Stimulated activated CD4-positive, alpha-beta T cell treated with anti-CD3 and anti-CD28 coated beads, Interleukin-4, amount 100 ng/mL, for 4 hours (primary cell): ENCODE measurements at places on chromosomes 1 and 21.
A peak's percentile ranks its signal among the peaks of the same experiment; 100 is the strongest.

DNA sequence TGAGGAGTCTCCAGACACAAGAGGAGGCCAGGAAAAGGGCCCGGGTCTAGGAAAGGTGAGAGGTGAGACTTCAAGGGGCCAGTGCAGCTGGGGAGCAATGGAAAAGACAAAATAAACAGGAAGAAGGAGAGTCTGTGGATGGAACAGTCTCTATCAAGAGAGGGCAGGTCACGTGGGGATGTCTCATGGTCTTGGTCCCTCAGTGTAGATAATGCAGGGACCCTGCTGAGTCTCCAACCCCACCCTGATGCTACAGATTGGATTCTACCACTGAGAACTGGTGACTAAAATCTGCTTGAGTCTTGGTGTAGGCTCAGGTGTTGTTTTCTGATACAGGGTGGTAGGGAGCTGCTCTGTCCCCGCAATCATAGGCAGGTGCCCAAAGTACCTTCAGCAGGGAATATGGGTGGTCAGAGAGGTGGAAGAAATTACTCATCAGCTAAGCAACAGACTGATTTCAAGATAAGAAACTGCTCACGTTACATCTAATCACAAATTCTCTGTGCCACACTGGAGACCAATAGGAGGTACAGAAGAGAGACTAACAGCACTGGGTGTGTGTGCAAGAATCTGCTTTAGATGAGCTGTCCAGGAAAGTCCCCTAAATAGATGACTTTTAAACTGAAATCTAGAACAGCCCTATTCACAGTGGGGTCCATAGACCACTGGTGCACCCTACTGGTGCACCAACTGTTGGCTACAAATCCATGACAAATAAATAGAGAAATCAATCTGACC is 101.5 kb upstream of the TLR5 start:
- no peak for DNase-seq

DNA sequence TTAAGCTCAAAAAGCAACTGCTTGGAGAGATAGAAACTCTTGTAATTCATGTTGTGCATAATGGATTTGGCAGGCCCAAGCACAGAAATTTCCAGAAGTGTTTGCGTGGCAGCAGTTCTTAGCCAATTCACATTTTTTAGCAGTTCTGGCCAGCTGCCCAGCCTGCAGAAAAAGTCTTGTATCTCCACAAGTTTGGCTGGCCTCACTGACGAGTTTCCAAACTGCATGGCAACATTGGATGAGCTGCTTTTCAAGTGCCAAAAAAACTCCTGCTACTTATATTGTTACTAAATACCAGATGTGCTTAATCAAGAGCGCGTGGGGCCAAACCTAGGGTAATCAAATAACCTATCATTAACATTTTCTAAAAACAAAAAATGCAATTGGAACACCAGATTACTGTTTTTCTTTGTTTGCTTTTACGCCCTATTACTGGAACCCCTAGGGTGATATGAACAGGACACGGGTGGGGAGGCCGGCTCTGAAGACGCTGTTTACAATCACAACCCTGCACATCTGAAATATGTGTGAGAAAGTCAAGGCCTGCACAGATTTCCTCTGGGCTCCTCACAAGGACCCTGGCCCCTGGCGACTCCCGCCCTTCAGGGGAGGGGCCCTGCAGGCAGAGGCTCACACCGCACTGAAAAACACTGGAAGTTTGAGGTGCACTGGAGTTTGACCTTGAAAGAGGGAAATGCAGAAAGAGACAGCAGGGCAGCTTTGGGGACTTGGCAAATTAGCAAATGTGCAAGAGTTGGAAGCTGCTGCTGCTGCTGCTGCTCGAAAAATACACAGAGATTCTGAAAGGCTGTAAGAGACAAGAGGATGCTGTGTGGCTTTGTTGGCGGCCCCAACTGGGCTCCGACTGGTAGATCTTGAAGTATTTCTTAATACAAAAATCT is 55.2 kb upstream of the TARBP1 start:
- DNase-seq: no peak

GRCh38 chr1:174797398-174797797 is 202.3 kb upstream of the CACYBP start:
- DNase-seq: no peak

GRCh38 chr1:111556325-111557037 is 53.0 kb upstream of the ADORA3 start:
- no peak for DNase-seq

- no peak for DNase-seq
Measured at GRCh38 chr1:200310824-200311223, 99.0 kb downstream of the ZNF281 start.

DNA sequence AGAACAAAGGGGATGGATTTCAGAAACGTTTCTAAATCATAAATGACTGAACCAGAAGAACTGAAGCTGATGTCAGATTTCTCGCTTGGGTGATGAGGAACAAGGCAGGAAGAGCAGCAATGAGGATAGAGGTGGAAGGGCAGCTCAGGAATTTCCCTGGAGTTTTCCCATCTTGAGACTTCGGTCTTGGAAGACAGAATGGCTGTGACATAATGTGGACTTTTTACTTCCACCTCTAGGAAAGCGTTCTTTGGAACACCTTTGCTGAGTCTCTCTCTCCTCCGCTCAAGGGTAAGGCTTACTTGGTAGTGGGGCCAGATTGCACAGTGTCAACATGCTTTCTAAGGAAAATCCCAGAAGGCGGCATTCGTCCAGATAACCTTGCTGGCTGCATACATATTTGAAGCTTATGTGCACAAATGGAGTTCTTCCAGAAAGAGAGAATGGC is 36.6 kb downstream of the DEGS1 start:
- no peak for DNase-seq

- DNase-seq: no peak
Measured at GRCh38 chr1:56461158-56462127, 117.9 kb downstream of the PLPP3 start.

GRCh38 chr1:113390871-113391648 is 745 bp downstream of the MAGI3 start:
- peak; percentile 40 for DNase-seq

DNA sequence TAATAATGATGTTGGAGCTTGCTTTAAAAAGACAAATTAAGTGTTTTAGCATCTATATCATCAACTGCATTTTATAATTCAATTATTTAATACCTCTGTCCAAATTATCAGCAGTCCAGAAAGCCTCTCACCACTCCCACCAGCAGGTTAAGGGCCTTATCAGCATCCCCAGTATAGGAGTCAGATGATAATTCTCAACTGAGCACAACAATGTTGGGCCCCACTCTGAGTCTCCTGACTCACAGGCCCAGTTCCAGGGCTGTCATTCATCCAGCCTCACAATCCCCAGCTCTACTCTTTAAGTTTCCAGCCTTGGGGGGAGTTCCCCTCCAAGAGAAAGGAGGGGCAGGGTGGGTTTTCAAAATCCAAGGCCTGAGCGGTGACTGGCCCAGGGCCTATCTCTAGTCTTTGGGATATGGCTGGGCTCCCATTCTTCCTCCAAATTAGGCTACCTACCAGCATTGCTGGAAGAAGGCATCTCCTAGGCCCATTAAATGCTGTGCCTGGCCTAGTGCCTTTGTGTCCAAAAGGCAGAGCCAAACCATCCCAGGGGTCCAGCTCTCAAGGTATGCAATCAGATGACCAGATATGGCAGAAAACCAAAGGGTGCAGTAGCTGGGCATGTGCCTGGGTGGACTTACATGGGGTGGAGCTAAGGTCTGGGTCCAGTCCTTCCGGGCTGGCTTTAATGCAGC is 134.1 kb downstream of the GLUL start:
- DNase-seq: no peak

DNA sequence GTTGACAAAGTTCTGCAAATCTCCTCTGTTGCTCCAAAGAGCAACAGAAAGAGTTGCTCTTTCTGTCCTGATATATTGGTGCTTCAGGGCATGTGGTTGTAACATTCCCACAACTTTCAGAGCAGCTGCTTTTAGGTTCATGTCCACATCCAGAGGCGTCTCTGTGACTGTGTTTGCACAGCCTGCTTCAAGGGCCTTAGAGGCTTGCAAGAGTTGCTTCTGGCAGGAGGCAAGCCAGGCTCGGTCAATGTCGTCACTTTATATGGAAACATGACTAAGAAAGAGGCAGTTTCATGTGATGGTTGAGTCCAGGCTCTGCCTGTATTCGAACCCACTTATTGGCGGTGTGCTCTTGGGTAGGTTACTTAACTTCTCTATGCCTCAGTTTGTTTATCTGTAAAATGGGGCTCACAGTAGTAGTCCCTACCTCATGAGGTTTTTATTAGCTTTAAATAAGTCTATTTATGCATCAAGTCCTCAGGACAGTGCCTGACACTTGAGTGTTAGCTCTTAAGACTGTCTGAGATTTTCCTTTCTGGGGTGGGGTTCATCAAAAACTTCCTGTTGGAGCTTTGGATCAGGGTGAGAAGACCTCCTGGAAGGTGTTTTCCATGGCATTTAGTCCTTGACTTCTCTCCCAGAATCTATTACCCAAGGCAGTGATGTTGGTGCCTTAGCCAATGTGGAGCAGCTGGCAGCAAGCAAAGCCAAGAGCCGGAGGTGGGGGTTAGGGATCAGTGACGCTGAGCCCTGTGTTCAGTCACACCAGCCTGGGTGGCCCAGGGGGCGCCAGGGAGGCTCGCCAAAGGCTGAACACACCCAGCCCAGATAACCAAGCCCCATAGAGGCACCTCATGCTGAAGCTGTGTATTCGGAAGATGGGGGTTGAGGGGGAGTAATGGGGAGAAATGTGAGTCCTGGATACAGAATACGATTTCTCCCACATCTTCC is 18.9 kb downstream of the LHX4 start:
- no peak for DNase-seq

DNA sequence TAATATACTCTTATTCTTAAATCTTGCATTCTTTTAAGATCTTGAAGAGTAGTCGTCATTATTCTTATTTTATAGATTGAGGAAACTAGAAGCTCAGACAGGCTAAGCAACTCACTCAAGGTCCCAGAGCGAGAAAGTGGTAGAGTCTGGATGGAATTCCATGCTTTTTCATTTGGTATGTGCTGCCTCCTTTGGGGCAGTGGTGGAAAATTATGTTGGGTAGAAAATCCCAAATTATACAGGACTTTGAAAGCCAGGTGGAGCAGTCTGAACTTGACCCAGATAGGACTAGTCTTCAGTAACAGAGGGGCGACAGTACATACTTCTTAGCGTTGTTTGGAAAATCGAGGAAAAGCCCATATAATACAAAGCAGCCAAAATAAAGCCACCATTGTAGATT is 205.6 kb downstream of the ATG4C start:
- DNase-seq: no peak

- no peak for DNase-seq
Measured at GRCh38 chr1:55310505-55310971, 95.4 kb upstream of the USP24 start.

DNA sequence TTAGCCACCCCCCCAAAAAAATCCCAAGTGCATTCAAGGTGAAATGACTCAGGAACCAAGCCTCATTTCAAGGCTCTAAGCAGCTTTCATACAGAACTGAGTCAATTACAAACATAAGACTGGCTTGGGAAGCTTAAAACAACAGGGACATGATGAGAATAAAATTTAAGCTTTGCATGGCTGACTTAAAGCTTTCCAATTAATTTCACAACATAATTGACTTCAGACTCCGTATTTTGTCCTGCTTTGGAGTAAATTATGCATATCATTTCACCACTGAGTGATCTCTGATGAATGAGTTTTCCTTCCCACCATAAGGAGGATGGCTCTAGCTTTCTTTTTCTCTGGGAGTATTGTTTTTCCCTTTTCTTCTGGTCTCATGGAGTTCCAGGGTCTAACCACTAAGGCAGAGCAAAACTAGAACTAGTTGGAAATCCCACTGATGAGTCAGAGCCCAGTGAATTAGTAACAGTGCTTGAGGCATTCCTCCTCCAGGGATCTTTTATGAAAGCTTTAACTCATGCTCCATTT is 72.8 kb downstream of the XCL2 start:
- no peak for DNase-seq

DNA sequence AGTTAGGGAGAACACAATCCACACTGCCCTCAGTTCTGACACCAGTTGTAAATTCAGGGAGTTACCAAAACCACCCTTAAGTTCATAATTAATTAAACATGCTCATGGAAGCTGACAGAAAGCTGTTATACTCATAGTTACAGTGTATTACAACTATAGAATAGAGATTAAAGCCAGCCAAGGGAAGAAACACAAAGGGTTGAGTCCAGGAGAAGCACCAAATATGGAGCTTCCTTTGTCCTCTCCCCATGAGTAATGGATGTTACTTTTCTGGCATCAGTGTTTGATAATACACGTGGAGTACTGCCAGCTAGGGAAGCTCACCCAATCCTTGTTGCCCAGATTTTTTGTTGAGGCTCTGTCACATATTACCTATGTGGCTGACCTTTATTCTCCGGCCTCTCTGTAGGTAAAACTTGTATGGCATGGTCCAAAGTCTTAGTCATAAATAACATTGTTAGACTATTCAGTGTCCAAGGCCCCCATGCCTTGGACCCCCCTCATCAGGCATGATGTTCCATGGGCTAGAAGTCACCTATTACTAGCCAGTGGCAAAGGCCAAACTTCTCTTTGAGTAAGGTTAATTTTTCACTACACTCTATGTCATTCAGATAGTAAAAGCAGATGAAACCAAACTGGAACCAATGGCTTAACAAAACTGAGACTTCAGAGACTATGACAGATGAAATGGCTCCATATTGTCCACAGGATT is 175.7 kb downstream of the GPR52 start:
- DNase-seq: no peak

DNA sequence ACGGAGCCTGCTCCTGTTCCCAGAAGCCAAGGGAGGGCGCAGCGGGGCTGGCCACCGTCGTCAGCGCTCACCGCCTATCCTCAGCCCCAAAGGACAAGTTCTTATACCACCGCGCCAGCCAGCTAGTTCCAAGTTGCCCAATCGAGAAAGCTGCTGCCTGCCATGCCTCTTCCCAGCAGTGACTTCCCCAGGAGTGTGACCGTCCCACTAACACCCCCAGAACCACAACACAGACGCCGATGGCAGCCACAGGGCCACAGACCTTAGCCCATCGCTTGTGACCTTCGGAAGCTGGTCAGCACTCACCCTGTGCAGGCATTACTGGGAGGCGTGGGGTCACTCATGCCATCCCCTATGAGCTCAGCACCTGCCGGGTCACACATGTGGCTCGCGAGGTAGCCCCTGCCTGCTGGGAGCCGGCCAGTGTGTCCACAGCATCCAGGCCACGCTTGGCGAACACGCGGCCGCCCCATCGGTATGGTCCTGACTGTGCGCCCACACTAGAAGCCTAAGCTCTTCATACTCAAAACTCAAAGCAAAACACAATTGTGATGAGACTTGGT is 20.1 kb downstream of the NADK start:
- DNase-seq: no peak

DNA sequence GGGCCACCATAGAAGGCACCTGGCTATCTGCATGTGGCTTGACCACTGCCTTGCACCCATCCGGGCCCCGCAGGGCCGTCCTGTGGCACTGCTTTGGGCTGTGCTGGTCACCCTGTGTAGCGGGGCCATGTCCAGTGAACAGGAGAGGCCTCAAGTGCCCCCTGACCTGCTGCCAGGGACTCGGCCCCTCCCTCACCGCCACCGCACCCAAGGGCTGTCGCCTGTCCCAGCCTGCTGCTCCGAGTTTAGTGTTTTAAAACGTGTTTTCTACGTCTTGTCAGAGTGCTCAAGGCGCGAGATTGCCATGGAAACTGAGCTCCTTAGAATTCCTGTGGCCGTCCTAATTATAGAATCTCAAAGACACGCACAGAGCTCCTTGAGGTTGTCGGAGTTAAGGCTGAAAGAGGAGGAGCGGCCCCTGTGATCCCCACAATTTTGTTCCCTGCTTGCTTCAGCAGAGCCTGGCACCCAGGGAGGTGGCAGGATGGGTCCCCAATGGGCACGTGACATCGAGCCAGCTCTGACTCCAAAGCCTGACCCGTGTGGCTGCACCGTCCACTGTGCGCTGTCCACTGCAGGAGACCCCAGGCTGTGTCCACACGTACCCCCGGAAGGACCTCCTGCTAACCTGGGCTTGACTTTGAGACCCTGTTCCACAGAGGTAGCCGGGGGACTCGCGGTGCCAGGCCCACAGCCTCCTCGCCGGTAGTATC is 66.2 kb downstream of the FAAP20 start:
- DNase-seq: no peak
